ENCODE measurements at places on chromosomes 5 and 9. TPM values are rescaled to one million over a fixed set of nuclear protein-coding genes. Genes with fewer than 3 reads are reported as not detected.
A peak's percentile ranks its signal among the peaks of the same experiment; 100 is the strongest.

TAF11L5 gene
- total RNA-seq = not detected

DNA sequence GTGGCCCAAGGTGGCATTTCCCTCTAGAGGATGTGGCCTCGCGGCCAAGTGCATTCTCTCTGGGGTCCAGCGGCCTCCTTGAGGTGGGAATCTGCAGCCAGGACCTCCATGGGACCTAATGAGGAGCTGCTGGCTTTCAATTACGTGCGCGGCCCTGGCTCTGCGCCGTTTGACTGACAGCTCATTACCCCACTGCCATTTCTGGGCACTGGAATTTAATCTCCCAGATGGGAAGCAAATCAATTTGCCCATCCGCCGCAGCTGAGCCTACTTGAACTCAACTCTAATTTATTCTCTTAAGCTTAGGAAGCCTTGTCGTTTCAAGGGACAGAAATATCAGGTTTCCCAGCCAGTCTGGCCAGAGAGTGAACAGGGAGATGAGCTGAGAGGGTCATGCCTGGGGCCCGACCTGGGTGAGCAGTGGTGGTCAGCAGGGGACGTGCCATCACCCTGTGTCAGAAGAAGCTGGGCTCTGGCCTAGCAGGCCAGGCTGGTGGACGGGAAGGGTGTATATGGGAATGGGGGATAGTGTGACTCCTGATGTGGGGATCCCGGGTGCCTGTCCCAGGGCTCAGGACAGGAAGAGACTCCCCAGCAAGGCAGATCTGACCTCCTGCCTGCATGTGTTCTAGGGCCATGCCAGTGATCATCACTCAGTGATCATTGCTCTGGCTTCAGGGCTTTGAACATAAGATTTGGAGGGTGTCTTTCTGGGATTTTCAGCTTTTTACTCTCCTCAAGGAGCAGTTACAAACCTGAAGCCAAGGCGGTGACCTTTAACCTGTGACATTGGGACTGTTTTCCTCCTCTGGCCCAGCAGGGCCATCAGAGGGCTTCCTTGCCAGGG is 69.7 kb downstream of the MACROH2A1 start:
- H3K27me3 ChIP-seq = no peaks in the 10 kb centered on the region
- H3K4me3 ChIP-seq = no peak overlapping the region
- no peaks in the 10 kb centered on the region for H3K36me3 ChIP-seq

GRCh38 chr5:150217038-150217437 is 27.2 kb downstream of the SLC6A7 start:
- H3K36me3 ChIP-seq = no peaks in the 10 kb centered on the region
- H3K4me3 ChIP-seq = no peak overlapping the region
- H3K27ac ChIP-seq = no peak overlapping the region
- H3K4me1 ChIP-seq = peaks cover 4% of the 10 kb centered on the region
- peaks cover 12% of the 10 kb centered on the region for H3K27me3 ChIP-seq
- no peak for DNase-seq

TMEM215 gene
- not detected for total RNA-seq

GRCh38 chr5:1089146-1089545 is 22.7 kb downstream of the SLC12A7 start:
- H3K4me1 ChIP-seq = no peaks in the 10 kb centered on the region
- H3K36me3 ChIP-seq = no peaks in the 10 kb centered on the region
- no peak overlapping the region for H3K27ac ChIP-seq
- H3K27me3 ChIP-seq = no peaks in the 10 kb centered on the region
- no peak for DNase-seq

DNA sequence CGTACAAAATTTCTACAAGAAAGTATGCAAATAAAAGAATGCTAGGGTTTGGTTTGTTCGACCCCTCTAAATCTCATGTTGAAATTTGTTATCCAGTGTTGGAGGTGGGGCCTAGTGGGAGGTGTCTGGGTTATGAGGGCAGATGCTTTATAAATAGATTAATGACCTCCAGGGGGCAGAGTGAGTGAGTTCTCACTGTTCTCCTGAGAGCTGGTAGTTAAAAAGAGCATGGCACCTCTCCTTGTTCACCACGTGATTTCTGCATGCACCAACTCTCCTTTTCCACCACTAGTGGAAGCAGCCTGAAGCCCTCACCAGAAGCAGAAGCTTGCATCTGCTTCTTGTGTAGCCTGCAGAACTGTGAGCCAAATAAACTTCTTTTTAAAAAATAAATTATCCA is 50.4 kb upstream of the FAM170A start:
- H3K36me3 ChIP-seq = no peaks in the 10 kb centered on the region
- no peaks in the 10 kb centered on the region for H3K27me3 ChIP-seq
- no peak overlapping the region for H3K27ac ChIP-seq
- H3K4me1 ChIP-seq = peaks cover 48% of the 10 kb centered on the region
- DNase-seq = peak; percentile 50

GRCh38 chr9:134619448-134619982 is 22.1 kb upstream of the COL5A1 start:
- no peaks in the 10 kb centered on the region for H3K36me3 ChIP-seq
- H3K4me3 ChIP-seq = no peak overlapping the region
- DNase-seq = no peak
- no peak overlapping the region for H3K27ac ChIP-seq
- no peaks in the 10 kb centered on the region for H3K27me3 ChIP-seq
- peaks cover 5% of the 10 kb centered on the region for H3K4me1 ChIP-seq

DNA sequence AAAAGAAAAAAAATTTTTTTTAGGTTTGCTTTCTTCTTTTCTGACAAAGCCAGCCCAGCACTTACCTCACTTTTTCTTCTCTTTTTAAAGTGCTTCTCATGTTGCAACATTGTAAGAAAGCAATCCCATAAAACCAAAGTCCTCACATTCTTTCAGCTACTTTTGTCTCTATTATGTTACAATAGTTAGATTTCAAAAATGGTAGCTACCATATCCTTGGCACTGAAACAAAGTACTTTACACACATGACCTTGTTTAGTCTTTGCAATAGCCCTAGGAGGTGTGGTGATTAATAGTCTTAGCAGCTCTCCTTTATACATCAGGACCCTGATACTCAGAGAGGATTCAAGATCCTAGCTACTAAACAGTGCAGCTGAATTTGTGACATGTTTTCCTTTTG is 23.5 kb upstream of the CARTPT start:
- H3K4me3 ChIP-seq = no peak overlapping the region
- H3K36me3 ChIP-seq = no peaks in the 10 kb centered on the region
- no peak for DNase-seq
- no peaks in the 10 kb centered on the region for H3K27me3 ChIP-seq

- no peak for DNase-seq
- H3K27ac ChIP-seq = no peak overlapping the region
- no peak overlapping the region for H3K4me3 ChIP-seq
- H3K4me1 ChIP-seq = no peaks in the 10 kb centered on the region
- H3K27me3 ChIP-seq = no peaks in the 10 kb centered on the region
- no peaks in the 10 kb centered on the region for H3K36me3 ChIP-seq
Measured at GRCh38 chr5:31783086-31783645, 144.2 kb downstream of the PDZD2 start.

NEUROG1 gene
- not detected for total RNA-seq

DNA sequence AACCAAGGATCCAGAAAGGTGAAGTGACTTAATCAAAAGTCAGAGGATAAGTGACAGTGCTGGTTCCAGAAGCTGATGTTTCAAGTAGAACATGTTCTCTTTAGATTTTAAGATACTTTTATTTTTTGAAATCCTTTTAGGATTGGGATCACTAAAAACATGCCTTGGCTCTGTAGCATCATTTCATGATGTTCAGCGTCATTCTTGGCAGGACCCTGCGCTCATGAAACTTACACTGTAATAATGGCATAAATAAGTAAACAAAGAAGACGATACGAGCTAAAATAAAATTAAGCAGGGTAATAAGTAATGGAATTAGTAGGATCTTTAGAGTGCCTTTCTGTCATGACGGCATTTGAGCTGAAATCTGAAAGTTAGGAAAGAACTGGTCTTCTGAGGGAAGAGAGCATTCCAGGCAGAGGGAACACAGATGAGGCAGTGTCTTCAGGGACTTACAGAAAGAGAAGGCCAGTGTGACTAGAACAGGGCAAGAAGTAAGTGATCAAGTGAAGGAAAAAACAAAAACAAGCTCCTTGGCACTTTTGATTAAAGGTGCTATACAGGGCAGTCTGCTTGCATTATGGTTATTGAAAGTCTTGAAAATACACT is 19.9 kb downstream of the CTNNA1 start:
- peaks cover 10% of the 10 kb centered on the region for H3K4me1 ChIP-seq
- DNase-seq = no peak
- H3K27me3 ChIP-seq = no peaks in the 10 kb centered on the region

GRCh38 chr5:141778206-141778605 is 96.2 kb upstream of the ARAP3 start:
- no peak overlapping the region for H3K27ac ChIP-seq
- H3K4me1 ChIP-seq = peaks cover 14% of the 10 kb centered on the region
- H3K4me3 ChIP-seq = no peak overlapping the region
- H3K36me3 ChIP-seq = no peaks in the 10 kb centered on the region
- no peak for DNase-seq
- H3K27me3 ChIP-seq = no peaks in the 10 kb centered on the region

GRCh38 chr5:143306040-143306439 is 97.4 kb downstream of the NR3C1 start:
- no peak for DNase-seq
- no peaks in the 10 kb centered on the region for H3K4me1 ChIP-seq
- no peaks in the 10 kb centered on the region for H3K36me3 ChIP-seq
- H3K4me3 ChIP-seq = no peak overlapping the region
- no peaks in the 10 kb centered on the region for H3K27me3 ChIP-seq
- H3K27ac ChIP-seq = no peak overlapping the region

DNA sequence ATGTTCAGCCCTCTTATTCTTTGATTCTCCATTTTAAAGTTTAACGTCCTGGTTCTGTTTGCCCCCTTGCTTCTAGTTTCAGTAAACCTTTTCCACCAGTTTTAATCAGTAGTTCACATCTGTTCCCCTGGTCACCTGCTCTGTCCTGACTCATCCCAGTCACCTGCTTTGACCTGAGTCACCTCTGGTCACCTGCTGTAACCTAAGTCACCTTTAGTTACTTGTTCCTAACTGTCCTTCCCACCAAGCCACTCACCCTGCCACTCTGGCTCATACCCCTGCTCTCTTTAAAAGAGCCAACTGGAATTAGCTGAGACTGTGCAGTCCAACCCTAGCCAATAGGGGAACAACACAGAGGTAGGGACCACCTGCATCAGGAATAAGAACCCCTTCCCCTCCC is 43.0 kb downstream of the SEMA6A start:
- H3K4me1 ChIP-seq = peaks cover 98% of the 10 kb centered on the region
- no peaks in the 10 kb centered on the region for H3K27me3 ChIP-seq
- peak overlapping the region; percentile 43 for H3K27ac ChIP-seq
- H3K36me3 ChIP-seq = no peaks in the 10 kb centered on the region
- DNase-seq = no peak

DNA sequence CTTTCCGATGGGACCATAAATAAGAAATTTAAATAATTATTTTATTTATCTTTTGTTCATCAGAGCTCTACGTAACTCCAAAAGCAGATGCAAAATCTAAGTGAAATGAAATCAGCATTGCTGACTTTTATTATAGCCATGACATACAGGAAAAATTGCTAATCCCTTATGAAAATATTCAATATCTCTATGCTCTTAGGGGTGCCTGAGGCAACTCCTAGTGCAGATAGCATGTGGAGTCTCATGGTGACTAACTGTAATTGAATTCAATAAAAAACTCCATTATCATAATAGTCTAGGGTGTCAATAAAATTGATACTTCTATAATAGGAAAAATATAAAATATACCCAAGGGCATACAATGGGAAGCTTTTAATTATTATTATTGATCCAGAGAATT is 42.6 kb downstream of the SLC24A2 start:
- no peak for DNase-seq
- H3K27ac ChIP-seq = no peak overlapping the region
- no peaks in the 10 kb centered on the region for H3K27me3 ChIP-seq
- H3K4me3 ChIP-seq = no peak overlapping the region
- H3K4me1 ChIP-seq = no peaks in the 10 kb centered on the region
- no peaks in the 10 kb centered on the region for H3K36me3 ChIP-seq

DNA sequence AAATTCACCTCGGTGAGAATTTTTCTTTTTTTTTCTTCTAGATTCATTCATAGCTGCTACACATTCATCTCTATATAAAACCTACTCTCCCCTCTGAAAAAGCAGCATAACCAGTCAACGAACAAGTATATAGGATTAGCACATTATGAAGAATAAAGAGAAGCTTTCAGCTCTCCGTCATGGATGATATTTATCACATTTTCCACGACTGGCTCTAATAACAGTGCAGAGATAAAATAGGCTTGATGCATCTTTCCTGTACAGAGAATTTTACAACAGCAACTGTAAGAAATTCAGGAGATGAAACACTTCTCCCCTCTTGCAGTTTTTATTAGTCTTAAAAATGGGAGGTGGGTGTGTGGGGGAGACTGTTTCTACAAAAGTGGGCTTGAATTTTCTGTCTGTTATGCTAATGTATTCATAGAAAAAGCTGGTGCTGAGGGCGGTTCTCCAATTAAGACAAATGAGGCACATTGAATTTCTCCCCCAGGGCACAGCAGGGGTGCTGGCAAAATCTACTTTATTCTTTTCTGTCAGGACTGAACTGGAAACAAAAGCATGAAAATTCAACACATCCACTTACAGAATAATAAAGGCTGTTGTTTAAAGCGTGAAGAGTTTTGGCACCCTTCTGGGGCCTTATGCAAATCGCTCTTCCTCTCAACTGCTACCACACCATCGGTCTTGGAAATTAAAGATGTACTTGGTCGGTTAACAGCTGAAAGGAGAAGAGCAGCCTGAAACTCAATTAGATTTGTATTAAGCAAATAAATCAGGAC is 233.9 kb upstream of the ZNF608 start:
- peak overlapping the region; percentile 82 for H3K27ac ChIP-seq
- peak; percentile 75 for DNase-seq
- no peaks in the 10 kb centered on the region for H3K27me3 ChIP-seq

DNA sequence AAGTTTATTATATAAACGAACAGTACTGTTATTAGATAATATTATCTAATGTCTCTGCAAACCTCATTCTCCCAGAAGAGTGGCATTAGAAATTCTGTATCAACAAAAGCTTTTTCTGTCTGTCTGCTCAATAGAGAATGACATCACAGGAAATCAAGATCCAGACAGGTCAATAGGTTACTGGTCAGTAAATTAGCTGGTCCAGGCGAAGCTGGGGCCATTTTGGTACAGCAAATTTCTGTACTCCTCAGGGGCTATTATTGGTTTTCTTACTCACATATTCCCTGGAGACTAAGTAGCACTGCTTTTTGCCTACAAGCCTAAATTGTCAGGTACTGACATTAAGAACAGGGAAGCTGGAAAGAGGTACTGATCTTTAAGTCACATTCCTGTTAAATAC is 80.5 kb downstream of the PLPP1 start:
- no peaks in the 10 kb centered on the region for H3K36me3 ChIP-seq
- DNase-seq = no peak
- H3K4me1 ChIP-seq = peaks cover 1% of the 10 kb centered on the region
- H3K27me3 ChIP-seq = no peaks in the 10 kb centered on the region

GRCh38 chr5:133715216-133715615 is 102.9 kb upstream of the FSTL4 start:
- H3K27me3 ChIP-seq = no peaks in the 10 kb centered on the region
- peaks cover 5% of the 10 kb centered on the region for H3K4me1 ChIP-seq
- no peak overlapping the region for H3K4me3 ChIP-seq
- no peak for DNase-seq
- H3K36me3 ChIP-seq = no peaks in the 10 kb centered on the region
- no peak overlapping the region for H3K27ac ChIP-seq

TLR4 gene
- 0.22 TPM for total RNA-seq

- DNase-seq = peak; percentile 57
- H3K27me3 ChIP-seq = no peaks in the 10 kb centered on the region
- no peak overlapping the region for H3K27ac ChIP-seq
- H3K4me1 ChIP-seq = no peaks in the 10 kb centered on the region
Measured at GRCh38 chr9:80175286-80176150, 603.8 kb downstream of the TLE4 start.

All from neural progenitor cell (in vitro differentiated cells).